ENCODE measurements at places on chromosomes 1 and 21.

DNA sequence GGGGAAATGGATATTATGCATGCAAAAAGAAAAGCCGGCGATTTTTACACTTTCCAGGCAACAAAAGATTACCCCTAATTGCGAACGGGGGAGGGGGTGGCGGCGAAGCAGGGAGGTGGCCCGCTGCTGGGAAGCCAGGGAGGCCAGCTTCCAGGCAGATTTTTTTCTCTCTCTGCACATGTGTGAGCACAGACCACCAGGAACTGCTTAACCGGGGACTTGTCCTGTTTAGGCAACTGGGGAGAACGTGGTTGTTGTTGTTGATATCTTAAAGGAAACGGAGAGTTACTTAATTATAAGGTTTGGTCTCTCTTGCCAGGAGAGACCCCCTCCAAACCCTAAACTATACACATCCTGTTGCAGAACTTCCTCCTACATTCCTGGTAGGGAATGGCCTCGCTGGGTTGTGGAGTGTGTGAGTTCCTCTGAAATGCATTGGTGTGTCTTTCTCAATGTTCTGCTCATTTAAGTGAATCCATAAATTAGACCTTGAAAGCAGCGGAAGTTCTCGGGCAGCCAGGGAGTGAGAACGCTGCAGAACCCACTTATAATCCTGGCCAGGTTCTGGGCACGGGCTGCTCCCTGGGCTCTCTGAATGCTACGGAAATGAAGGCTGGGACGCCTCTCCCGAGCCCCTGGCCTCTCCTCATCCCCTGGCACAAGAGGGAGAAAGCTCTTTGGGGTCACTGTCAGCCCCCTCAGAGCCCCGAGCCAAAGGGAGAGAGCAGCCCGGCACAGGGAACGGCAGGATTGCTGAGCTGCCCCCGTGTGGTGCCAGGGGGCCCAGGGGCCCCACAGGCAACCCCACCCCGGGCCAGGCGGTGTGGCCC is 250.0 kb downstream of the FOXD2 start:
- DNase-seq: no peak

GRCh38 chr1:67338642-67339041 is 31.0 kb downstream of the IL12RB2 start:
- DNase-seq: no peak

DNA sequence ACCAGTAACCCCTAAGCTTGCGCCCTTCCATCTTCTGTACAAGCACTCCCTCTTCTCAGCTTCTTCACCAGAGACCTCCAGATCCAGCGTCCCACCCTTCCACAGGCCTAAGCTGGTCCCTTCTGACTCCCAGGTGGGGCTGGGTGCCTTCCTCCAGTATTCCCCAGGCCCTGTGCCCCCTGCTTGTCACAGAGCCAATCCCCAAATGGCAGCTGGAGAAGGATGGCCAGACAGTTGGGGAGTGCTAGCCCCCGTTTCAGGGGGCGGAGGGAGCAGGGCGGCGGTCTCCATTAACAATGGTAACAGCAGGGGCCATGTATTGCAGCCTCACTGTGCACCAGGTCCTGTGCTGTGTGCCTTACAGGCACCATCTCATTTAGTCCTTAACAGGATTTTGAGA is 85.7 kb downstream of the KCNN3 start:
- DNase-seq: no peak

- DNase-seq: no peak
Measured at GRCh38 chr1:1806890-1807289, 28.6 kb upstream of the NADK start.

DNA sequence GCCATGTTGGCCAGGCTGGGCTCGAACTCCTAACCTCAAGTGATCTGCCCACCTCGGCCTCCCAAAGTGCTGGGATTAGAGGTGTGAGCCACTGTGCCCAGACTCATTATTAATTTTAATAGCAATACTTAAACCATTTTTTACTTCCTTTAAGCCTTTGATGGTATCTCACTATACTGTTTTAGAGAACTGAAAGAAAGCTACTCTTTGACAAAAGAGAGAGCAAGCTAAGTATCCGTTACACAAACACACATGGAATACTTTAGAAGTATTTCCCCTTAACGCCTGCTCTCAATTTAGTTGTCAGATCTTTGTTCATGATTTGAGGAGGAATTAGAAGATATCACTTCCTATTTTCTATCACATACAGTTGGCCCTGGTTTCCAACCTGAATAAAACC is 189.4 kb downstream of the COP1 start:
- DNase-seq: no peak

DNA sequence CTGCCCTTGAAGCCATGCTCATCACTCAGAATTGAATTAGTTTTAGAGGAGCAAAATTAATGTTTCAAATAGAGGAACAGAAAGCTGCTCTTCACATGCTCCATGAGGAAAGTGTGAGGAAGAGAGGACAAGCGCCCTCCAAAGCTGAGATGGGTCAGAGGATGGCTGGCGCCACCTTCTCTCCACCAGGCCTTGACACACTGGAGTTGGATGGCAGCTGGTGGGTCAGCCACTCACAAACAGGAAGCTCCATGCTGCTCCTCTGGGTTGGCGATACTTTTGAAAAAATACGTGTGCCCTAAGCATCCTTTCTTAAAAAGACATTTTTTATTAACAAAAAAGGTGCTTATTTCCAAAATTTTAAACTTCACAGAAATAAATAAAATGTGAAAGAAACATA is 3.1 kb upstream of the CD2 start:
- no peak for DNase-seq

- DNase-seq: no peak
Measured at GRCh38 chr1:59500950-59501742, 204.3 kb downstream of the FGGY start.

DNA sequence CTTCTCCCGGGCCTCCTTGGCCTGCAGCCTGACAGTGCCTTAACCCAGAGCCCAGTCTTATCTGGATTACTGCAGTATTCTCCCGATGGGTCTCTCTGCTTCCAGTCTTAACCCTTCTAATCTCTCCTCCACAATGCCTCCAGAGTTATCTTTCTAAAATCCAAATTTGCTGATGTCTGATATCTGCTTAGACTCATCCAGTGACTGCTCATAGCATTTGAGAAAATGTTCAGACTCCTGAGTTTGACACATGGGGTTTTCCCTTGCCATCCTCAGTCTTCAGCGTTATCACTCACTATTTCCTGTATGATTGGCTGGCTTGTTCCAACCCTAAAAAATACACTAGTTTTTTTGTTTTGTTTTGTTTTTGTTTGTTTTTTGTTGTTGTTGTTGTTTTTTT is 102.0 kb downstream of the FMN2 start:
- DNase-seq: no peak

DNA sequence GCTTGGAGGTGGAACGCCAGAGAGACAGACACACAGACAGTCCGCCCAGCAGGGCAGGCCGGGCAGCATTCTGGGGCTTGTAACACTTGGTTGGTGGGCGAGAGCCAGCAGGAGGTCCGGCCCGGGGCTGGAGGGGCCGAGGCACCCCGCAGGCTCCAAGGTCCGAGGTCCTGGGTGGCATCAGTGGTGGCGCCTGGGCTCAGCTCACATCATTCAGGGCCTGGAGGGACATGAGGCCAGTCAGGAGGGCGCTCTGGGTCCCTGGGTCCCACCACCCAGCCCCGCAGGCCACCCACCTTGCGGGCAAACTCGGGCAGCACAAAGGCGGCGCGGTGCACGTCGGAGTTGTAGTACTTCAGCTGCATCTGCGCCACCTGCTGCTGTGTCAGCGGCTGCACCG is 5.2 kb downstream of the SRM start:
- no peak for DNase-seq
